Neuronal stem cell (in vitro differentiated cells): ENCODE measurements at places on chromosomes 5 and 9.

DNA sequence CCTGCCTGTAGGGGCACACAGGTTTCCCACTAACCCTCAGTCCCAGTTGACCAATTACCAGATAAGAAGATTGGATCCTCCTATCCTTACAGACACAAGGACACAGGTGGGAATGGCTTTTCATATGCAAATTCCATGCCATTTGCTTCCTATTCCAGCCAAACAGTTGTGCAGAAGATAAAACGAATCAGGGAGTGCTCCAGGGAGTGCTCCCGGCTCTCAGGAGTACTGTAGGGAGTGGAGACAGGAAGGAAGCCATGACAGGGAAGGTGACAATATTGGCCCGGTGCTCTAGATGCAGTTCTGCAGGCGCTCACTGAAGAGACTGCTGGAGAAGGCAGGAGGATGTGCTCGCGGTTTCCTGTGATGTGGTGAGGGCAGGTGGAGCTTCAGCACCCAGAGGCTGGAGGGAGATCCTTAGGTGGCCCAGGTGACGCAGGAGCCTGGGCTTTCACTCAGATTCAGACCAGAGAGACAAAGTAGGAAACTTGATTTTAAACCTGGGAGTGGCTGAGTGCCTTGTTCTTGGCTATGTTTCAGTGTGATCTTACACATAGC lies 260.0 kb downstream of the AUH start:
- DNase-seq: no peak

GRCh38 chr9:81841333-81841732 lies 86.9 kb upstream of the SPATA31D4 start:
- no peak for DNase-seq

DNA sequence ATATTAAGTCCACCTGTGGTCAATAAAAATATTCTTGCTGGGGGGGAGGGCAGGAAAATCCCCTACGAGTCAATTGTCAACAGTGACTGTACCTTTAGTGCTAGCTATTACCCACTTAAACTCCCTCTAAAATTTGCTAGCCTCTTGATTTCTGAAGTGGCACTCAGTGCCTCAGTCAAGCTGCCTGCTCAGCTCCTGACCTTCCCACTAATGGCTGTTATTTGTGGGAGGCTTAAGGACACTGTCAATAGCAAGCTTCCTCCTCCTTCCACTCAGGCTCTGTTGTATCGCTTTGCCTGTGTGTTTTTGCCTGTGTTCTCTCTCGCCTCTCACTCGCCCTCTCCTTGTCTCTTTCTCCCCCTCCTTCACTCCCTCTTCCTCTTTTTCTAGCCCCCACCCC lies 140.8 kb downstream of the BNC2 start:
- DNase-seq: no peak

- DNase-seq: no peak
Observed at GRCh38 chr5:130111746-130112145, 207.5 kb downstream of the CHSY3 start.

GRCh38 chr5:35482167-35482755 lies 135.4 kb upstream of the SPEF2 start:
- no peak for DNase-seq
